ENCODE measurements at places on chromosomes 3 and 15. TPM values are rescaled to one million over a fixed set of nuclear protein-coding genes. Genes with fewer than 3 reads are reported as not detected.

Gene DAG1
- polyA plus RNA-seq: 120 TPM

DNA sequence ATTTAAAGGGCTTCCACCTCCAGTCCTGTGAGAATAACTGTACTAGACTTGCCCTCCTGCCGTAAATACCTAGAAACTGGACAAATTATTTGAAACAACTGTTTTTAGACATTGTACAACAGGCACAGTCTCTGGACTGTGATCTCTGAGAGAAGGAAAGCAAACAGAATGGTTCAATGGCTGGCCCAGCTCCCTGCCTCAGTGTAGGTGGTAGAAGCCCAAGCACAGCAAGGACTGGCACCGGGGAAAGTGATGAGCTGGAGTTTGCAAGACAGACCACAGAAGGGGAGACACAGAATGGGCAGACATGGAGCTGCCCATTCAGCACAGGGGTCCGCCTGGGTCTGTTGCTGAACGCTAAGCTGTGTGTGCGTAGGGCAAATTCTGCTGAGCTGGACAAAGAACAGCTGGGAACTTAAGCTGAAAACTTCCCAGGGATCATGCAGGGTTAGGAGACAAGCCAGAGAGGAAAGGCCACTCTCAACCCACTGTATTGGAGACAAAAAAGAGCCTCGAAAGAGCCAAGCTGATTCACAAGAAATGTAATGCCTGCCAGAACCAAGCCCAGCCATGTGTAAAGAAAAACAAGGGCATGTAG is 52.6 kb upstream of the SEC61A1 start:
- DNase-seq: no peak

Gene PTX3
- polyA plus RNA-seq: 3.3 TPM

DNA sequence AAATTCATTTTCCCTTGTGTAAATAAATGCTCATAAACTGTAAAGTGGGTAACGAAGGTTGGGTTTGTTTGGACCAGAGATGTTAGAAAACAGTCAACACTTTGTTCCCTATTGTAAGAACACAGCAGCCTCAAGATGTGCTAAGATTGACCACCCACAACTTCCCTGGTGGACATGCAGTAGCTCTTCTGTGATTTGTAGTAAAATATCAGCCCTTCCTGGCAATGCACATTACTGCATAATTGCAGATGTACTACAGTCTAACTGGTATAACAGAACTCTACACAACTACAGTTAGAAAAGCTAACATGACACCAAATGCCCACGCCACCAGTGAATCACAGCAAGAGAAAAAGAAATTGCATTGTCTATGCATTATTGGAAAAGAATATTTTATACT is 129.4 kb downstream of the FGF12 start:
- DNase-seq: no peak

- DNase-seq: no peak
These were observed 76.5 kb downstream of the MYO1E start for GRCh38 chr15:59296181-59296617.

GRCh38 chr15:77608774-77609173 is 23.9 kb downstream of the LINGO1 start:
- no peak for DNase-seq

All from renal pelvis (tissue), 12 donors.